HAP-1 (cell line): ENCODE measurements at places on chromosomes 3 and 15.
A peak's percentile ranks its signal among the peaks of the same experiment; 100 is the strongest.

DNA sequence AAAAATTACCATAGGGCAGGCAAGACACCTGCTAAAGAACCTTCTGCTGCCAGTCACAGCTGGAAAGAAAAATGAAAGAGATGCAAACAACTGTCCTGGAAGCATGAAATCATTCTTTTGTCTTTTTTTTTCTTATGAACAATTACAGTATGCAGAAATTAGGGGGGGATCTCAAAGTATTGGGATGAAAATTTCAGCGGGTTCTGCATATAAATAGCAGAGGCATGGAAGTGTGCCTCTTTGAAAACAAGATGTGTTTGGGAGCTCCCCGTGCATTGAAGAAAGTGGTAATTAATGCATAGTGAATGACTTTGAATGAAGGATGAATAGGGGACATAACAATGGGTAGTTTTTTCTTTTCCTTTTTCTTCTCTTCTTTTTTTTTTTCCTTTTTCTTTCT is 431.2 kb downstream of the SOX2 start:
- DNase-seq: peak; percentile 57

DNA sequence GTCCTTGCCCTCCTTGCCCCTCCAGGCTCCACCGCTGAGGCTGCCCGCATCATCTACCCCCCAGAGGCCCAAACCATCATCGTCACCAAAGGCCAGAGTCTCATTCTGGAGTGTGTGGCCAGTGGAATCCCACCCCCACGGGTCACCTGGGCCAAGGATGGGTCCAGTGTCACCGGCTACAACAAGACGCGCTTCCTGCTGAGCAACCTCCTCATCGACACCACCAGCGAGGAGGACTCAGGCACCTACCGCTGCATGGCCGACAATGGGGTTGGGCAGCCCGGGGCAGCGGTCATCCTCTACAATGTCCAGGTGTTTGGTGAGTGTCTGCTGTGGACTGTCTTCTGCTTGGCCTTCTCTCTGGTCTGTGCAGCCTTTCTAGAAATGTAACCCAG is 61.0 kb downstream of the BOC start:
- no peak for DNase-seq

DNA sequence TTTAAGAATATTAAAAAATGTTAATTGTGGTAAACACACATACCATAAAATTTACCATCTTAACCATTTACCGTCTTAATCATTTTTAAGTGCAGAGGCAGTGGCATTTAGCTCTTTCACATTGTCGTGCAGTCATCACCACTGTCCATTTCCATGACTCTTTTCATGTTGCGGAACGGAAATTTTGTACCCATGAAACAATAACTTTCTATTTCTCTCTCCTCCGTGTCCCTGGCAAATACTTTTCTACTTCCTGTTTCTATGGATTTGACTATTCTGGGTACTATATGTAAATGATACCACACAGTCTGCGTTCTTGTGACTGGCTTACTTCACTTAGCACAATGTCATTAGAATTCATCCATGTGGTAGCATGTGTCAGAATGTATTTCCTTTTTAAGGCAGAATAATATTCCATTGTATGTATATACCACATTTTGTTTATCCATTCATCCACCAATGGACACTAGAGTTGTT is 27.9 kb downstream of the AKAP13 start:
- no peak for DNase-seq

- DNase-seq: no peak
These were observed 44.3 kb upstream of the FLNB start for GRCh38 chr3:57963811-57964346.

DNA sequence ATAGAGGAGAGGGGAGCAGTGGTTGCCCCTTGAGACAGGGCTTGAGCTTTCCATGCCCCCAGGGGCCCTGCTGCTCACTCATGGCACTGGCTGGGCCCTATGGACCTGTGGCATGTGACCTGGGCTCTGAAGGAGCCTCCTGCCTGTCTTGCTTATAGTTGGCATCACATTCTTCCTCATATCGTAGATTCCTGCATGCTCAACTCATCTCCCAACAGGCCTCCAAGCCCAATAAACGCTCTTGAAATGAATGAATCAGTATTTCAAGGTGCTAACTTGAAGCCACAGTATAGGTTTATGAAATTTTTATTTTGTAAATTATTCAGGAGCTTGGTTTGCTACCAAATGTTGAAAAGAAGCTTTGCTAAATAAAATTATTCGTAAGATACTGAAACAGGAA is 93.3 kb upstream of the SLC7A14 start:
- DNase-seq: no peak

DNA sequence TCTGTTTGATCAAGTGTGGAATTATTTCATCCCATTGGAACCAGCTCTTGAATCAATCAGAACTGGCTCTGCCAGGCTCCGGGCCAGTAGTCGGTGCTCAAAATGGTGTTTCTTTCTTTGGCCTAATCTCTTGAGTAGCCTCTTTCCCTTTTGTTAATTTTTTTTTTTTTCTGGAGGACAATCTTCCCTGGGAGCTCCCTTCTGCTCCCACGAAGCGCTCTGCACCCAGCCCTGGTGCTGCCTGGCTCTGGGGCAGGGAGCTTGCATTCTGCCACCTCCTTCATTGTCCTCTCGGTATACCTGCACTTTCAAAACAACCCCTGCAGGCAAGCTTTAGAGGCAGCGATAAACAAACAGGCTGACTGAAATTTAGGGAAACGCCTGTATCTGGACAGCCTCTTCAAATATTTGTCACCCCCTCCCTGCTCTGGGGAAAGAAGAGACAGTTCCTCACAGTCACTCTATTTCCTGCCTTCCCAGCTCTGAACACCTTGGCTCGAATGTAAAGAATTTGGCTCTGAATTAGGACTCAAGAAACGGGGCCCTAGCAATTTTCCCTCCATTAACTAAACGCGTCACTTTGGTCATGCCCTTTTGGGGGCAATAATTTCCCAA is 1.1 kb upstream of the THSD4 start:
- DNase-seq: no peak

DNA sequence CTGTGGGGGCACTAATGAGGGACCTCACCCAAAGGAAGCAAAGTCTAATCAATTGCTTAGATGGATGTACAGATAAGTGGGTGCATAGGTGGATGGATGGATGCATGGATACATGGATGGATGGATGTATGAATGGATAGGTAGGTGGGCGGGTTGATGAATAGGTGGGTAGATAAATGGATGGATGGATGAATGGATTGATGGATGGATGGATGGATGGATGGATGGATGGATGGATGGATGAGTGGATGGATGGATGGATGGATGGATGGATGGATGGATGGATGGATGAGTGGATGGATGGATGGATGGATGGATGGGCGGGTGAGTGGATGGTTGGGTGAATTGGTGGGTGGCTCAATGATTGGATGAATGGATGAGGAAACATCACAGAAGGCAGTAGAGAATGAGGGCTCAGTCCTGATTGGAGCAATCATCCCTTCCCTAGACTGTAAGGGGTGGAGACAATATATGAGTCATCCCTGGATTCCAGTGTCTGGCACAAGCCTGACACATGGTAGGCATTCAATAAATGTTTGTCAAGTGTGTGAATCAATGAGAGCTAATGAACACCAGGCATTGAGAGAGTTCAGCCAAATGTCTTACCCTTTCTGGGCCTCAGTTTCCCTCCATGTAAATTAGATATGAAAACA is 40.4 kb upstream of the PXYLP1 start:
- DNase-seq: no peak

- no peak for DNase-seq
These were observed 265.6 kb upstream of the DCBLD2 start for GRCh38 chr3:99167071-99167470.

DNA sequence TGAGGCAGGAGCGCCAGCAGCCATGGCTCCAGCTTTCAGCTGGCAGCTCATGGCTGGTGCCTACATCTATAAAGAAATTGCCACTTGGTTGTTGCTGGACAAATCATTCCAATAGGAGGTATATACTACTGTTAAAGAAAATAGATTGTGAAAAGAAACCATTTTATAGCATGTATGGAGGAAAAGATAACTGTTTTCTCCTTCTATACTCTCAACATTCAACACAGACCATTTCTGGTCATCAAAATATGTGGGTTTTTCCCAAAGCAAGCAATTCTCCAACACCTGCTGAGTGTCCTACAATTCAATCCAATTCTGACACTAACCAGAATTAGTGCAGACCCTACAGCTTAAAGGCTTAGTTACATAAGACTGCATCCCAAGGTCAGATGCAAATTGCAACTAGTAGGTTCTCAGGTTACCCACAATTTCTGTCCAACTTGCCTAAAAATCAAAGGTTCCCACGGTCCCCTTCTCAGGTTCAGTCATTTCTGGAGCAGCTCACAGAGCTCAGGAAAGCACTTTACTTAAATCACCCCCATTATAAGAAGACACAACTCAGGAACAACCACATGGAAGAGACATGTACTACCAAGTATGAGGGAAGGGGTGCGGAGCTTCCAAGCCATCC is 42.4 kb upstream of the STRIT1 start:
- DNase-seq: no peak

DNA sequence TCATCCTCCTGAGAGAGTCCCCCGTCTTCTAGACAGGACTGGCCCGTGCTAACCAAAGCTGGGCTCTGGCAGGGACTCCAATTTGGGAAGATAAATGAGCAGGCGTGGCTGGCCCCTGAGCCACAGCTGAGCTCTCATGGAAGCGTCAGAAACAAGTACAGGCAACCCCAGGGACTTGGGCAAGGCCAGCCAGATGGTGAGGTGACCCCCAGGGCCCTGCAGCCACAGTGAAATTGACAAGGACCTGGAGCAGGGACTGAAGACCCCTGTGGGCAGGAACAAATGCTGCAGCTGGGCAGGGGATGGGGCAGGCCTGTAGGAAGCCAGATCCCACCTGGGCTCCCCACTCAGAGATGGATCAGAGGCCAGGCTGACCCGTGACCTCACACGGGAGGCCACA is 32.8 kb upstream of the CGNL1 start:
- DNase-seq: no peak

- no peak for DNase-seq
These were observed 59.6 kb downstream of the UBE2E2 start for GRCh38 chr3:23262766-23263165.
